Activated CD4-positive, alpha-beta T cell treated with anti-CD3 and anti-CD28 coated beads, Interleukin-10, Interleukin-2, amounts not matched to agents 100 ng/mL and 50 ng/mL, durations not matched to agents 16 hours and 8 hours (primary cell): ENCODE measurements at places on chromosomes 16 and 17.

- DNase-seq = no peak
Observed at GRCh38 chr16:86990451-86990850, 326.7 kb downstream of the C16orf95 start.

GRCh38 chr16:78945336-78945735, 655.2 kb downstream of the MAF start:
- DNase-seq = no peak

DNA sequence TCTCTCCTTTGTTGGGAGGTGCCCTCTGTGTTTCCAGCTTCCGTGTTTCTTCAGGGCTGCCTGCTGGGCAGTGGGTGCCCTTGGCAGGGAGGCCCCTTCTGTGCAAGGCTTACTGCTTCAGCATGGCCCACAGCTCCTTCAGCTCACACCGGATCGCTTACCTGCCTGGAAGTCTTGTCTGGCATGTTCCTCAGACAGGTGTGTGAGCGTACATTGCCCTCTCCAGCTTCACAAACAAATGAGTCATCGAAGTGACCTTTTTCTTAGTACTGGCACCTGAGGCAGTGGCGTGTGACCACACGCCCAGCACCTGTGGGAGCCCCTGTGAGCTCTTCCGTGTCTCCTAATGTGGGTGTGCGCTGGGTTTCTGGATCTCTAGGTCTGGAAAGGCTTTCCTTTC, 3.5 kb downstream of the RAB40C start:
- DNase-seq = no peak

GRCh38 chr17:48893646-48894508, 1.3 kb downstream of the ATP5MC1 start:
- peak; percentile 34 for DNase-seq

DNA sequence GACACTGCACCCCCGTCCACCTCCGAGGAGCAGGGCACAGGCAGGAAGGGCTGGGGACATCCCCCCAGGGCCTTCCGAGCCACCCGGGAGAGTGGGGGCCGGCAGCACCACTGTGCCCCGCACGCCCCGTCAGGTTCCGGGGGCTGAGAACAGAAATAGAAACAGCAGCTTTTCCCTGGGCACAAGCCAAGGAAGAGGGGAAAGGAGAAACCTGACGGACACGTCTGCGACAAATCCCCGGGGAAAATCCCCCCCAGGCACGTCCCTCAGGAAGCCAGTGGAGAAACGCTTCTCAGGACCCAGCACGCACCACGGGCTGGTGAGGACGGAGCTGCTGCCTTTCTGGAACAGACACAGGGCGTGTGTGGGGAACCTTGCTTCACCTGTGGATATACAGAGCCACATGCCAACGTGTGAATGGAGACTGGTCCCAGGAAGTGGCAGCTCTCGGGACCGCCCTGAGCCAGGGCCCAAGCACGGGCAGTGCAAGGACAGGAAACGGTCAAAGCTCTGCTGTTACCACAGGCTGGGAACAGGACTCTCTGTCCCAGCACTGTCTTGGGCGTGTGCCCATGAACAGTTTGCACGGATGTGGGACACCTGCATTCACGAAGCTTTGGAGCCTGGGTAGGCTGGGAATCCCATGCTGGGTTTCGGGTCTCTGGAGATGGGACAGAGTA, 1.2 kb upstream of the TMEM204 start:
- DNase-seq = no peak

DNA sequence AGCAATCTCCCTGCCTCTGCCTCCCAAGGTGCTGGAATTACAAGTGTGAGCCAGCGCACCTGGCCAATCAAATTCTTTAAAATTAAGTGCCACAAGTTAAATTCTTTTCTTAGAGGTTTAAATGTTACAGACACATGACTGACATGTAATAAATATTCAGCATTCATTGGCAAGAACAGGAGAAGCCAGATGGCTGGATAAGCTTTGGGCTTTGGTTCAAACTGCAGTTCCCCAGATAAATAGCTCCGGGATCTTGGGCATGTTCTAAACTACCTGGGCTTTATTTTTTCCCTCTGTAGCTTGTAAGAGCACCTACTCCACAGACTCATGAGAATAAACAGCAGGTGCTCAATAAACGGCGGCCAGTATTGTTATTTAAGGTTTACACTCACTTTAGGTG, 34.1 kb downstream of the ABAT start:
- DNase-seq = no peak

GRCh38 chr17:35645923-35646322, 58.8 kb downstream of the AP2B1 start:
- DNase-seq = no peak

- no peak for DNase-seq
Observed at GRCh38 chr17:40093005-40093579, 7.3 kb downstream of the NR1D1 start.
